Left ventricle myocardium inferior (tissue), 1 donor: ENCODE measurements at places on chromosomes 5 and 9.
A peak's percentile ranks its signal among the peaks of the same experiment; 100 is the strongest.

DNA sequence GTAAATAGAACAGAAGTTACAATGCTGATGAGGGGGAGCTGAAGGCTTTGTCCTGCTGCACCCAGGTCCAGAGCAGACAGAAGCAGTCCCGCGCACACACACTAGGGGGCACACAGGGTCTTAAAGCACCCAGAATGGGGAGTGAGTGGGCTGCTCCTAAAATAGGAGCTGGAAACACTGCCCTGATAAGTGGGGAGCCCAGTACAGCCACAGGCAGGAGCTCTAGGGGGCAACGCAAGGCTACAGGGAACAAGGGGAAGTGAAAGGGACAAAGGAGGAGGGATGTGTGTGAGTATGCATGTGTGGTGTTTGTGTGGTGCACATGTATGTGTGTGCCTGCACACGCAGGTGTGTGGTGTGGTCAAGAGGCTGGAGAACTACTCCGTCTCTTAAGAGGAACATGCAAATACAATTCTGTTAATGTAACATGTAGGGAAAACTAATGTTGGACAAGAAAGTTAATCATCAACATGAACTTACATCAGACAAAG, 191.5 kb downstream of the ROR2 start:
- no peak for DNase-seq

- no peak for DNase-seq
These were observed 3.6 kb upstream of the SCGB3A2 start for GRCh38 chr5:147874910-147875367.

DNA sequence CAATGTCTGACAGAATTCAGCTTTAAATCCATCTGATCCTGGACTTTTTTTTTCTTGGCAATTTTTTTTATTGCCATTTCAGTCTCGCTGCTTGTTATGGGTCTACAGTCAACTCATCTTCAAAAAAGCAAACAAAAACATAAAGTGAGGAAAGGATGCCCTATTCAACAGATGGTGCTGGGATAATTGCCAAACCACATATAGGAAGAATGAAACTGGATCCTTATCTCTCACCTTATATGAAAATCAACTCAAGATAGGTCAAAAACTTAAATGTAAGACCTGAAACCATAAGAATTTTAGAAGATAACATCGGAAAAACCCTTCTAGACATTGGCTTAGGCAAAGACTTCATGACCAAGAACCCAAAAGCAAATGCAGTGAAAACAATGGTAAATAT, 389.1 kb upstream of the ST8SIA4 start:
- DNase-seq, result no peak

DNA sequence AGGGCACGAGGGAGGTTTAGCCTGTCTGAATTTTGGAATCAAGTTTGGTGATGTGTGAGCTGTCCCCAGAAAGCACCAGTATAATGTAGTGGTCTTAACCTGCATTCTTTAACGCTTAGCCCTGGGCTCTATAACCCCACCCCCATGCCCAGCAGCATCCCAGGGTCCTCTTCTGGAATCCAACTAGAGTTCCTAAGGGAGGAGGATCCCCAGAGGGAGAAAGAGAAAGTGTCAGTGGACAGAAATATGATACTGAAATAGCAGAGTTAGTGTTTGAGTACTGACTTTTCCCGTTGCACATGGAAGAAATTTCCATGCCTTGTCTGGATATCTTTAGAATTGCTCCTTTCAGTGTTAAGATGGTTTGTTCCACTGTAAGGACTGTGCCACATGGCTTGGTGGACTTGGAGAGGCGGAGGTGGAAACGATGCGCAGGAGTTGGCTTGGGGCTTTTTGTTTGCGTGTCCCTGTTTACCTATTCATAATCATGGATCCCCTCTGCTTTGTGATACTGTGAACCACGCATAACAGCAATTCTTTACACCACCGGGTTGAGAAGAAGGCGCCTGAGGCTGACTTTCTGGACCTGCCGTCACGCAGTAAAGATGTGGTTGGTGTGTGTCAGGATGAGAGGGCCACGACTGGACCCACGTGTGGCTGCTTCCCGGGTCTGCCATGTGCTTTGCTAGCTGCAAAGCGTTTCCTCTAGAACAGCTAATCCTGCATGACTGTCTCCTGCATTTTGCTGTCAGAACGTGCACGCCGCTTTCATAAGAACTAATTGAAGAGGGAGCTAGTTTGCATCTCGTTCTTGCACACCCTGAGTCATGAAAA, 142.3 kb downstream of the SMARCA2 start:
- peak; percentile 24 for DNase-seq
